ENCODE measurements at places on chromosomes 3 and 15.

DNA sequence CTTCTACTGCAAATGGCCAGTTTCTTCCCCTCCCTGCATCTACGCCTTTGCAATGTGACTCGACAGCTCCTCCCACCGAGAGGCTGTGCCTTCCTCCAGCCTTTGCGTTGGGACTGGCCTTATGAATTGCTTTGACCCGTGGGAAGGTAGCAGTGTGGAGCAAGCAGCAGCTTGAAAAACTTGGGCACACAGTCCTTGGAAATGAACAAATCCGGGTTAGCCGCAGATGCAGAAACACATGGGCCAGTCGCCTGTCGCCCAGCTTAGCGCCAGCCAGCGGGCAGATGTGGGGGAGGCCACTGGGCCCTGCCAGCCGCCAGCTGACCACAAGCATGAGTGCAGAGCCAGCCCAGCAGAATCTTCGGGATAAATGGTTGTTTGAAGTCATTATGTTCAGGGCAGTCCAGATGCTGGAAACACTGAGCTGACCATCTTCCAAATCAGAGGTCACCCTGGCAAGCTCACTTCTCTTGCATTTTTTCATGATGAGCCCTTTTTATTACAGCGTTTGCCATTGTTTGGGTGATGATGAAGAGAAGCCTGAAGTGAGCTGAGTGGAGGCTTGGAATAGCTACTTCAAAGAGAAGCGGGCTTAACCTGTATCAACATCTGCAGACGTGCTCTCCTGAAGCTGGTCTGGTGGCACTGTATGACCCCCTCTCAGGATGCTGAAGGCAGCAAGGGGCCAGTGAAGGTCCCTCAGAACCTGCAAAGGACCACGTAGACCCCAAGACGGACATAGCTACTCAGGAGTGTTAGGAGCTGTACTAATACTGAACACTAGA is 9.8 kb downstream of the SELENOS start:
- no peak for DNase-seq

GRCh38 chr3:153311541-153311940 is 149.5 kb downstream of the RAP2B start:
- no peak for DNase-seq

DNA sequence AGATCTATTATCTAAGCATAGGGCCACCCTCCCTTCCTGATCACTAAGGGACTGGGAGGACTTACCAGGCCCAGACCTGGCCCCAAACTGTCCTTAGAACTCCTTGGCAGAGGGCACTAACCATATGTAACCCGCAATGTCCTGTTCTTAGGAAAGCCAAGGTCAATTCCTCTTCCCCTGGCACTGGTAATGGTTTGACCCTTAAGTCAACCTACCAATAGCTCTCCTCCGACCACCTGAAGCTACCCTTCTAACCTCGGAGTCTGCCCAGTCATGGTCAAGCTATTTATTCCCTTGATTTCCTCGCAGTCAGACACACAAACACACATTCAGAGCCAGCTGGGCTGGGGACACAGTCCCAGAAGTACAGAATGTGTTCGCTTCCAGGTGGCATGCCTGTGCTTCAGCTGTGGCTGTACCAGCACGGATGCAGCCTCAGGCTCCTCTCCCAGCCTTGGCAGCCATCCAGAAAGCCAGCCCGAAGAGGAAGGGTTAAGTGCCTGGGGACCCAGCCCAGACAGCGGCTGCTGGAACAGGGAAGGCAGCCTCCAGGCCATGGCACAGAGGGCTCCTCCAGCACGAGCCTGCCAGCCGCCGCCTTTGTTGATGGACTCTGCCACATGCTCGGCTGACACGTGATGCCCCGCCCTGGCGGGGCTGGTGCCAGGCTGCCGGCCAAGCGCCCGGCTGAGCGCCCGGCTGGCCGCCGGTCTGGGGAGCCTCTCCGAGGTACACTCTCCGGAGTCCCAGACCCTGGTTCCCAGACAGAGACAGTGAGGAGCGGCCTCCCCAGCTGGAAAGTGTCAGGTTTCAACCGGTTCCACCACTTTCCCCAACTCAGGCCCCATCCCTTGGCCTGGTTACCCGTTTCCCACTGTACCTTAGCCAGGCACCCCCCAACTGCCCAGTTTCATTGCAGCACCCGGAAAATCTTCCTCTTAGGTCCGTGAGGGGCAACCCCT is 5.5 kb downstream of the BMF start:
- peak; percentile 71 for DNase-seq

GRCh38 chr15:45603881-45604280 is 16.7 kb downstream of the BLOC1S6 start:
- no peak for DNase-seq

DNA sequence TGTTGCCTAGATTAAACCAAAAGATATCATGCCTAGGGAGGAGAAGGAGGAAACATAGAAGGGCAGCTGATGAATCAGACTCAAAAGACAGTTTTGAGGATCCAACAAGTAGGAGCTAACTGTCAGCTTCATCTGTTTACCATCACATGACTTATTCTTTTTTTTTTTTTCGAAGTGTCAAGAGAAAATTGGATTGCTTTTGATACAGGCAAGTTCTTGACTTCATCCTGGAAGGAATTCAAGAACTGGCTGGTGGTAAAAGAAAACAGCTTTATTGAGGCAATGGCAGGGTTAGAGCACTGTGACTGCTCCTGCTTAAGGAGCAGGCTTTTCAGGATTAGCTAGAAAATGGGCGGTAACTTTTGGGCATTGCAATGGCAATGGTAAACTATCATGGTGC is 227.5 kb upstream of the KCNMB2 start:
- no peak for DNase-seq

GRCh38 chr3:73029321-73029796 is 32.1 kb upstream of the EBLN2 start:
- DNase-seq = peak; percentile 62

GRCh38 chr3:152491922-152492321 is 223.2 kb downstream of the MBNL1 start:
- no peak for DNase-seq

GRCh38 chr3:143896486-143896885 is 48.2 kb upstream of the SLC9A9 start:
- no peak for DNase-seq

GRCh38 chr15:27989427-27989826 is 109.7 kb downstream of the OCA2 start:
- no peak for DNase-seq

GRCh38 chr3:188076176-188076575 is 77.8 kb upstream of the LPP start:
- DNase-seq = no peak

GRCh38 chr3:141796889-141797781 is 33.9 kb downstream of the GRK7 start:
- peak; percentile 87 for DNase-seq

- peak; percentile 77 for DNase-seq
These were observed 121.6 kb downstream of the UBE2E2 start for GRCh38 chr3:23324745-23325144.

DNA sequence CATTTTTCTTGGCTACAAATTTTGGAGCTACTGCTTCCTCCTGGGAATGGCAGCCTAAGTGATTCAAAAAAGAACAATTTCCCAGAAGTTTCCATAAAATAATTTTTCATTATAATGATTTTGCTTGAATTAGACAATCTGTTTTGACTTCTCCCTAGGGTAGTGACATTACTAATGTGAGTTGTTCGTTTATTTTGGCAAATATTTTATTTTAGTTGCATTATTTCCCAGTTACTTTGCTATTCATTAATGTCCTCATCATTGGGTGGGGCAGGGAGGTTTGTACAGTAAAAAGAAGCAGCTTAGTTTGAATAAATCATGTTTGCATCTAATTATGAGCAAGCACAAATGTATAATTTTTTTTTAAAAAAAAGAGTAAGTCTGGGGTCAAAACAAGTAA is 686.6 kb downstream of the ROBO2 start:
- no peak for DNase-seq

- no peak for DNase-seq
These were observed 56.5 kb downstream of the KY start for GRCh38 chr3:134594331-134594741.

DNA sequence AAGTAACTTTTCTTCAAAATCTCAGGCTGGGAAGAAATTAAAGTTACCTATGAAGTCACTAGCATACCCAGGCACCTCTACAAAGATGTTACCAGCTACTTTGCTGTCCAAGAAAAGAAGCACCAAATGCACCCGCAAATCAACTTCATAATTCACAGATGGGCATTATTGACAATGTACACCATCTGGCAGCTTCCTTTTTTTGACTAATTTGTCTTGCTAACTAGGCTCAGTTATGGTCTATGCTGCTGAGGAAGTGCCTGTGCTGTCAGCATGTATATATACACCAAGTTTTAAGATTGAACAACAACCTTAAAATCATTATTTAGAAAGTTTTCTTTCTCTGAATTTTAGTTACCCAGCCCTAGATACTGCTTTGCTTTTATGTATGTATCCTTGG is 93.8 kb downstream of the NSUN3 start:
- DNase-seq = no peak

GRCh38 chr3:172675441-172676193 is 35.2 kb downstream of the NCEH1 start:
- peak; percentile 80 for DNase-seq

GRCh38 chr3:17040322-17040989 is 155.7 kb downstream of the PLCL2 start:
- DNase-seq = no peak

DNA sequence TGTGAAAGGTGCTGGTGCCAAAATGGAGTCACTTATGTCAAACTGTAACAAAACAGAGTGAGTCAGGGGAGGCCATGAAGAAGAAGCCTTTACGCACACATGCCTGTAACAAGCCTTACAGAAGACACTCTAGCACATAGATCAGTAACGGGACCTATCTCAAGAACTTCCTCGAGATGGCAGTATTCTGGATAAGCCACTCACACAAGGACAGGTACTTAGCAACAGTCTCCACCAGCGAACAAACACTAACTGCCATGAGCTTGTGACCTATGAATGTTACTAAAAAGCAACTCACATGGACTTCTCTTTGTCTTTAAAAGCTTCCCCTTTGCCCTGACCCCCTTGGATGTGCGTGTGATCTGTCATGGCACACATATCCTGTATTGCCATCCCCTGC is 235.1 kb downstream of the CD47 start:
- DNase-seq = peak; percentile 29

GRCh38 chr3:110243081-110243480 is 828.5 kb upstream of the NECTIN3 start:
- no peak for DNase-seq

DNA sequence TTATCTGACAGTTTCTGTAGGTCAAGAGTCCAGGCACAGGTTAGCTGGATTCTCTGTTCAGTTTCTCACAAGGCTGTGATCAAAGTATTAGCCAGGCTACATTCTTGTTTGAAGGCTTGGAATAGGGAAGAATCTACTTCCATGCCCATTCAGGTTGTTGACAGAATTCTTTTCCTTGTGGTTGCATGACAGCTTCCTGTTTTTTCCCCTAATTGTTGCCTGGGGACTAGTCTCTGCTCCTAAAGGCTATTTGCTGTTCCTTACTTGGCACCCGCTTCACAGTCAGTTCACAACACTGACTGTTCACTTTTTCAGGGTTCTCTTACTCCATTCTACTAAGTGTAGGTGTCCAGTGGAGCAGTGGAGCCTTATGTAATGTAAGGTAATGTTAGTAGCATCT is 115.4 kb upstream of the GBE1 start:
- DNase-seq = no peak

DNA sequence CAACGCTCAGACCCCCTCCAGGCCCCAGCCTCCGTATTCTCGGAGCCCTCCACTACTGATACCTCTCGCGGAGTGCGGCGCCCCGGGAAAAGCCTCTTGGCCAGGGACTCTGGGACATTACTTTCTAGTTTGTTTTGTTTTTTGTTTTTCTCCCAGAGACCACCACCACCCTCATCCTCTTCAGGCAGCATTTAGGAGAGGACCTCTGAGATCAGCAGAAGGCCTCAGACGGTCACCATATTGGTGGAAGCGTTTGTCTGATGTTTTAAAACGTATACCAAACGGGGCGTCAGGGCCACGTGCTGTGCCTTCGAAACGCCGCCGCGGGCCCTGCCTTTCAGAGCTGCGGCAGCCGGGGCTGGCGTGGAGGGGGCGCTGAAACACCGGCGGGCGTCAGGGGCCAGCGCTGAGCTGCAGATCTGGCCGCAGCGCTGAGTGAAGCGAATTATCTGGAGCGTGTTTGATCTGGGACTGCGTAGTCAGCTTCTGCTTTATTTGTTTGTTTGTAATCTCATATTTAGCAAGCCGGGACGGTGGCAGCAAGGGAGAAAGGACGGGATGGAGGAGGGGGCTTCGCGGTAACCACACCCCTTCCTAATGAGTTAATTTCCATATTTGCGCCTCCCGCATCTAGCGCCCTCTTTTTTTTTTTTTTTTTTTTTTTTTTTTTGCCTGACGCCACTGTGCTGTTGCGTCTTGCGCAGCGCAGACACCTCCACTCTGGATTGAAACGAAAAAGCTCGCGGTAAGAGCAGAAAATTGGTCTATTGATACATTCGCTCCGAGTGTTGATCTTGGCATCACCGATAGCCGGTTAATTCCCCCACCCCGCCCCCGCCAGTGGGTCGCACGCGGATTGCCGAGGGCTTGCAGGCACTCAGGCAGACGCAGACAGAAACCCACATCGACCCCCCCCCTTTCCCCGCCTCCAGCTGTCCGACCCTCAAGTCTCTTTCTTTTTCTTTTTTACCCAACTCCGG is 14.9 kb downstream of the SOX2 start:
- no peak for DNase-seq

DNA sequence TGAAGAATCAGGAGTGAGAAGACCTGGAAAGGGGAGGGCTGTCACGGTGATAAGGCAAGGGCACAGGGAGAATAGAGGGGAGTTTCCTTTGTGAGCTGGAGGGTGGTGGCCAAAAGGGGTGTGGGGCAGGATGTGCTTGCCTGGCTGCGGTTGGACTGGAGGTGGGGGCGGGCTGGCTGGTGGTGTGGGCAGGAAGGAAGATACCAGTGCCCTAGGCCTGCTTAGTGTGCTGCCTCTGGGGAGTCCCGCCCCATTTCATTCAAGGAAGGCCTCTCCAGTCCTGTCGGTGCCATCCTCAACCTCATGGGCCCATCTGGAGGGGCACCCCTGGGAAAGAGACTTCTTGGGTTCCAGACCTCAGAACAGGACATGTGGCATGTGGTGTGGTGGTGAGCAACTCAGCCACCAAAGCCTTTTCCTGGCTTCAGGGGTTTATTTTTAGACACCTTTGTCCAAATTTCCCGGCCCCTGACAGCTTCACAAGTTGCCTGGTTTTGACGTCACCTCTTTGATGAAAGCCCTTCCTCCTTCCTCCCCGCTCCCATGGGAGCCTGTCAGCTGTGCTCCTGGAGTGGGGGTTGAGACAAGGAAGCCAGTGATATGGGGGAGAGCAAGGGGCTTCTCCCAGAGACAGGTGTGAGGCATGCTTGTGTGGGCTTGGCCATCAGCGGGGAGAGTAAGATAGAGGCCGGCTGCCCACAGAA is 15.6 kb downstream of the TEX264 start:
- DNase-seq = no peak

DNA sequence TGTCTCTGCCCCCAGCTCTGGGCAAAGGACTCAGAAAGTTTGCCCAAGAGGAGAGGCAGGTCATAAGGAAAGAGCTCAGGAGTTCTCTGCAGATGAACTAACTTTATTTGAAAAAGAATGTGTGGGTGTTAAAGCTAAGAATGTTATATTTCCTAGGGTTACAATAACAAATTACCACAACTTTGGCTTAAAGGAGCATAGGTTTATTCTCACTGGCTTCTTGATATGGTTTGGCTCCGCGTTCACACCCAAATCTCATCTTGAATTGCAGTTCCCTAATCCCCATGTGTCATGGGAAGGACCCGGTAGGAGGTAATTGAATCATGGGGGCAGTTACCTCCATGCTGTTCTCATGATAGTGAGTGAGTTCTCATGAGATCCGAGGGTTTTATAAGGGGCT is 383.7 kb upstream of the CFAP20DC start:
- DNase-seq = no peak

- DNase-seq = no peak
These were observed 702.8 kb downstream of the SI start for GRCh38 chr3:164375538-164375937.

GRCh38 chr15:32698773-32699390 is 18.9 kb upstream of the GREM1 start:
- no peak for DNase-seq

Data from endothelial cell of umbilical vein (primary cell).